Mesenchymal stem cell (in vitro differentiated cells and primary cell): ENCODE measurements at places on chromosomes 16 and 17.
A peak's percentile ranks its signal among the peaks of the same experiment; 100 is the strongest.

- no peak for DNase-seq
Observed at GRCh38 chr16:65666132-65666941, 544.5 kb upstream of the CDH11 start.

DNA sequence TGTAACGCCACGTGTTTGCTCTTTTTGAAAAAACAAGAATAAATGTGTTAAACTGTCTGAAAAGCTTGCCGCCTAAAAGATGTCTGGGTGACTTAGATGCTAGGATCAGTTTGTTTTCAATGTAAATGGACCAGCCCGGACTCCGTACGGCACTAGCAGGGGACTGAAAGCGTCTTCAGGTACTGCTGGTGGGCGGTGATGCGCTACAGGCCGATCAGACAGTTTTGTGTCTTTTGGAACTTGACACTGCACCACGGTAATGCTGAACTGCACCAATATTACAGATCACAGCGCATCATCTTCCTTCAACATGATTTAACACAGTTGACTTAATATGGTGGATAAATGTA, 727 bp upstream of the MBTPS1 start:
- no peak for DNase-seq

- no peak for DNase-seq
Observed at GRCh38 chr17:62821189-62822079, 13.3 kb upstream of the MARCHF10 start.

DNA sequence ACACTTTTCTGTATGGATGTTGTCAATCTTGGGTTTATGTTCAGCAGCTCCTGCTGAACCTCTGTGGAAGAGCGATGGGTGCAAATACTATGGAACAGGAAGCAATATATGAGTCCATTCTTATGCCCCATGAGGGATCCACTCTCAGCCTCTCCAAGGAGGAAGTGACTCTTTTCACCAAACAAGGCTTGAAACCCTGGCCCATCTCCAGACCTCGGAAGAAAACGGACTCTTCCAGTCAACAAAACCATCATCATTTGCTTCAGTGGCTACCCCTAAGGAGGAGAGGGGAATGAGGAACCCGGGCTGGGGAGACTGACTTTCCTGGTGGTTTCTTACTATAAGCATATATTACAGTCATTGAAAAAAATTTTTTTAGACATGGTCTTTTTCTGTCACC, 206.2 kb downstream of the AXIN2 start:
- no peak for DNase-seq

DNA sequence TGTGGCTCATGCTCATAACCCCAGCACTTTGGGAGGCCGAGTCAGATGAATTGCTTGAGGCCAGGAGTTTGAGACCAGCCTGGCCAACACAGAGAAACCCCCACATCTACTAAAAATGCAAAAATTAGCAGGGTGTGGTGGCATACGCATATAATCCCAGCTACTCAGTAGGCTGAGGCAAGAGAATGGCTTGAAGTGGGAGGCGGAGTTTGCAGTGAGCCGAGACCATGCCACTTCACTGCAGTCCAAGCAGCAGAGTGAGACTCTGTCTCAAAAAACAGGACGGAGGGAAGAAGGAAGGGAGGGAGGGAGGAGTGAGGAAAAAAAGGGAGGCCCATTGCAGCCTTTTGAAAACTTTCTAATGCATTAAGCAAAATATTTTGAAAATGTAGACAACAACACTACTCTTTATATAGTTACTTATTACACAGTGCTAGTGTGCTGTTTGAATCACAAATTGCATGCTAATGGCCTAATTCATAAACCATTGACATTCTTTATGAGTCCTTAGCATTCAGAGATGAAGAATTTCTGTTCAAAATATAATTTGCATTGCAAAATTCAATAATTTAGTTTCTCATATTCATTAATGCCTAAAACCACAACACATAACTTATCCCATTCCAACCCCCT, 59.4 kb downstream of the TMEM114 start:
- no peak for DNase-seq

DNA sequence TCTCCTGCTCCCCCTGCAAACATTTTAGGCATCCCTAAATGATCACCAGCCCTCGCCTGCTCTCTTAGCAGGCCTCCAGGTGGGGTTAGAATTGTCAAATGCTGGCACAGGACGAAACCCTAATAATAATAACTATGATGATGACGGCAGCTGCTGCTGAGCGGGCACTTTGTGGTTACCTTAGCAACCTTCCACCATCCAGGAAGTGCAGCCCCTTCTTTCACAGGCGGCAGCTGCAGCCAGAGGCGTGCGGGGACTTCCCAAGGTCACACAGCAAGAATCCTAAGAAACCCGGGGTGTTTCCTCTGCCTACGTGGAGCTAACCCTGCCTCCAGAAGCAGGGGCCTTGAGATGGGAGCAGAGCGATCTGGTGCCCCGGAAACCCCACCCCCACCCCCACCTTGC, 22.4 kb upstream of the EIF1 start:
- DNase-seq, result peak; percentile 94

GRCh38 chr16:87457709-87458423, 35.0 kb downstream of the ZCCHC14 start:
- peak; percentile 96 for DNase-seq

GRCh38 chr16:50269061-50269705, 2.8 kb downstream of the ADCY7 start:
- DNase-seq, result no peak

DNA sequence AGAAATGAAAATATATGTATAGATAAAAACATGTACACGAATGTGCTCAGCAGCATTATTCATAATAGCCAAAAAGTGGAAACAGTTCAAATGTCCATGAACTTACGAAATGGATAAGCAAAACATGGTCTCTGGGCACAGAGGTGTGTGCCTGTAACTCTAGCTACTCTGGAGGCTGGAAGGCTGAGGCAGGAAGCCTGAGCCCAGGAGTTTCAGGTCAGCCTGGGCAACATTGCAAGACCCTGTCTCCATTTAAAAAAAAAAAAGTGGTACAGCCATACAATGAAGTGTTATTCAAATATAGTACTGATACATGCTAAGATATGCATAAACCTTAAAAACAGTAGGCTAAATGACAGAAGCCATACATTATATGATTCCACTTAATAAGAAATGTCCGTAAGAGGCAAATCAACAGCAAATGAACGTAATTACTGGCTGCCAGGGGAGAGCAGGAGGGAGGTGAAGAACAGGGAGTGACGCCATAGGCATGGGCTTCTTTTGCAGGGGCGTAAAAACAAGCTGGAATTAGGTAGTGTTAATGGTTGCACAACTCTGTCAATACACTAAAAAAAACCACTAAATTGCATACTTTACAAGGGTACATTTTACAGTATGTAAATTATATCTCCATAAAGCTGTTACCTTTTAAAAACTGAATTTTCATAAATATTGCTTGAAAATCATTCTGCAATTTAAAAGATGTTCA, 87.2 kb upstream of the PLEKHM1 start:
- DNase-seq, result peak; percentile 0

- DNase-seq, result no peak
Observed at GRCh38 chr17:67372751-67373150, 4.3 kb upstream of the PITPNC1 start.

DNA sequence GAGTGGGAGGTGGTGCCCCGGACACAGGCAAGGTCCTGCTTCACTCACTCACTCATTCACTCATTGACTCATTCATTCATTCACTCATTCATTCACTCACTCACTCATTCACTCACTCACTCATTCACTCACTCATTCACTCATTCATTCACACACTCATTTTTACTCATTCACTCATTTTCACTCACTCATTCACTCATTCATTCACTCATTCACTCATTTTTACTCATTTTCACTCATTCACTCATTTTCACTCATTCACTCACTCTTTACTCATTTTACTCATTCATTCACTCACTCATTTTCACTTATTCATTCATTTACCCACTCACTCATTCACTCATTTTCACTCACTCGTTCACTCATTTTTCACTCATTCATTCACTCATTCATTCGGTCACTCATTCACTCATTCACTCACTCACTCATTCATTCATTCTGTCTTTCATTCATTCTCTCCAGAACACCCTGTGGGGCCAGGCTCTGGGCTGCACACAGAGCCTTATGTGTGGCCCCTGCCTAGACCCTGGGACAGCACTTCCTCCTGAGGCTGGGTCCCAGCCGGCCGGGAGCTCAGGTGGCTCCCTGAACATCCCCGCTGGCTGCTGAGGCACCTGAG, 9.2 kb downstream of the RPUSD1 start:
- DNase-seq, result no peak

DNA sequence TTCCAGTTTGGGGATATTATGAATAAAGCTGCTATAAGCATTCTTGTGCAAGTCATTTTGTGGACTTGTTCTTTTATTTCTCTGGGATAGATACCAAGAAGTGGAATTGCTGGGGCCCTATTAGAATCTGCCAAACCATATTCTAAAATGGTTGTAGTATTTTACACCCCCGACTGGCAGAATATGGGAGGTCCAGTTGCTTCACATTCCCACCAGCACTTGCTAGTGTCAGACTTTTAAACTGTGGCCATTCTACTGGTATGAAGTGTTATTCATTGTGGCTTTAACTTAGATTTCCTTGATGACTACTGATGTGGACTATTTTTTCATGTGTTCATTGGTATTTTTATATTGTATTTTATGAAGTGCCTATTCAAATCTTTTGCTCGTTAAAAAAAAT, 18.1 kb upstream of the NUP93 start:
- no peak for DNase-seq

DNA sequence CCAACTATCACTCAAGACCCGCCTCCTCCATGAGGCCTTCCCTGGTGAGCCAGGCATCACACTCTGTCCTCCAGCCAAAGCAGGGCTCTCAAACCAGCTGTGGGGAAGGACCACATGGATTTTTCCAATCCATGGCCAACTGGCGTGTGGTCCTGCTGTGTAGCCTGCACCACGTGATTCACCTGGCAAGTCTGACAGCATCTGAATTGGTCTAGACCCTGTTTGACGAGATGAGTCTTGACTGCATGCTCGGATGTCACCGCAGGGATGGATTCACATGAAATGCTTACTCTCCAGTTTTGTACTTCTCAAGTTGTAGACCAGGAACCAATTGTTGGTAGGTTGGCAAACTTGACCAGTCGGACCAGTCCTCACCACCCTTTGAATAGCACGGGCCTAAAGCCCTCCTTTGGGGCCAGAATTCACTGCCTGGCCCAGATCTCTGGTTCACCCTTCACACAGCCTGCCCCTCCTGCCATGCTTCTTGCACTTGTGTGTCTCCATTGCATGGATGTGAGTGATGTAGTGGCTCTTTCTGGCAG, 9.9 kb downstream of the CRHR1 start:
- no peak for DNase-seq

DNA sequence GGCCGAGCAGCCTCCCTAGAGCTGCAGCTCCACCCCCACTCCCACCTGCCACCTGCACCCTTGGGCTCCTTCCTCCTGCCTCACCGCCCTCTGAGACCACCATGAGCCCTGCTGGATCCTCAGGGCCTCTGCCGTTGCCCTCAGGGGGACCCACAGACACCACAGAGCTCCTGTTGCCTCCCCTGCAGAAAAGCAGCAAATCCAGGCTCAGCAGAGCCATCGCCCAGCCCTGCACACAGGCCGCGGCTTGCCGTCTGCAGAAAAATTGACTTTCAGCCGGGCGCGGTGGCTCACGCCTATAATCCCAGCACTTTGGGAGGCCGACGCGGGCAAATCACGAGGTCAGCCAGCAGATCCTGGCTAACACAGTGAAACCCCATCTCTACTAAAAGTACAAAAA, 7.0 kb upstream of the PPP1R27 start:
- DNase-seq, result no peak

DNA sequence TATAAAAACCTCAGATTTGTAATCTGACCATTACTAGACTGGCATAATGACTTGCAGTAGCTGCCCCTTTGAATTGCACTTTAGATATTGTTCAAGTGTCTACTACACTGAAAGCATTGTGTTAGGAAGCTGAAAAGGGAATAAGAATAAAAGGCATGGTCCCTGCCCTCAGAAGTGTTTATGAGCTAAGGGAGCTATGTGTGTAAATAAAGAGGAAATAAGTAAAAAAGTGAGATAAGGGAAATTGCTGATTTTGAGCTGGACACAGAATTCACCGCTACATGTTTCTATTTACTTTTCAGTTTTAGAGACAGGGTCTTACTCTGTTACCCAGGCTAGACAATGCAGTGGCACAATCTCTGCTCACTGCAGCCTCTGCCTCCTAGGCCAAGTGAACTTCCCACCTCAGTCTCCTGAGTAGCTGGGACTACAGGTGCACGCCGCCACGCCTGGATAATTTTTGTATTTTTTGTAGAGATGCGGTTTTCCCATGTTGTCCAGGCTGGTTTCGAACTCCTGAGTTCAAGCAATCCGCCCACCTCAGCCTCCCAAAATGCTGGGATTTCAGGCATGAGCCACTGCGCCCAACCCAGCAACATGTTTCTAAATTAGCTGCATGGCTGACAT, 57.0 kb downstream of the GRB2 start:
- no peak for DNase-seq

DNA sequence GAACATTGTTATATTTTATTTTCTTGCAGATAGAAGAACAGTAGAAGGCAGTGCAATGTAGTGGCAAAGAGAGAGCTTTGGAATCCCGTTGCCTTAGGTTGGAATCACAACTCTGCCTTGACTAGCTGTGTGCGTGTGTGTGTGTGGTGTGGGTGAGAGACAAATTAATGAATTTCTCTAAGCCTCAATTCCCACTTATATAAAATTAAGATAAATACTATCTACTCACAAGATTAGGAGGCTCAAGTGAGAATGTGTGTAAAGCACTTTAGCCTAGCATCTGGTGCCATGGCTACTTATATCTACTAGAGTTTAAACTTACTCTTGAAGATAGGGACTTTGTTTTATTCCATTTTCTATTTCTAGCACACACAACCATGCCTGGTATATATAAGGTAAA, 12.8 kb downstream of the CPD start:
- no peak for DNase-seq

DNA sequence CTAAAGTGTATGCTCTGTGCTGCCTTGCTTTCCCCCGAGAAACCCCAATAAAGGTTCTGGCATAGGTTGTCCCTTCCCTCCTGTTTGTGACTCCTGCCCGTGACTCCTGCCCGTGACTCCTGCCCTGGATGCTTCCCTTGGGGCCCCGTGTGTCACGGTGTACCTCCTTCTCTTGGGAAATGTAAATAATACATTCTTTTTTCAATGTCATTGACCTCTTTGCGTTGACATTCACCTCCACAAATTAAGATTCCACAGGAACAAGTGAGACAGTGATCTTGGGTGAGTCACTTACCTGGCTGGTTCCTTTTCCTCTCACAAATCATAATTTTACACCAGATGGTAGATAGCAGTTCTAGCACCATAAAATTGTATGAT, 632 bp downstream of the CCL15 start:
- no peak for DNase-seq

GRCh38 chr16:87778476-87778829, 12.7 kb upstream of the KLHDC4 start:
- no peak for DNase-seq
